NCI-H187 (cell line): ENCODE measurements at places on chromosomes 7 and 10.

DNA sequence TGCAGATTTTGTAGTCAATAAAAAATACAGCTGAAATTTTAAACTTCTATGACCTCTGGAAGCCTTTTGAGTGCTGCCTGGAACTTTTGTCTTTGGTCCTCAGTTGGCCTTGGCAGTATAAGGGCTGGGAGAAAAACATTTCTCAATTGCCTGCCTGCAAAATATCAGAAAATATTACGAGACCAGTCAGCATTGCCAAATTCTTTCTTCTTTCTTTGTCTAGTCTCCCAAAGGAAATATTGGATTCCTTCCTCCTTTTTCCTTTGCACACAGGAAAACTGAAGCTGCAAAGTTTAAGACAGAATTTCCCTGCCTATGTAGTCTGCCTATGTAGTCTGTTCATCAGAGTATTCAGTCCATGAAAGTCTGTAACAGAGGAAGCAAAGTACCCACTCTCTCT lies 95.9 kb downstream of the CHRM2 start:
- no peak for DNase-seq

GRCh38 chr7:22447008-22447407 lies 53.0 kb downstream of the STEAP1B start:
- no peak for DNase-seq

DNA sequence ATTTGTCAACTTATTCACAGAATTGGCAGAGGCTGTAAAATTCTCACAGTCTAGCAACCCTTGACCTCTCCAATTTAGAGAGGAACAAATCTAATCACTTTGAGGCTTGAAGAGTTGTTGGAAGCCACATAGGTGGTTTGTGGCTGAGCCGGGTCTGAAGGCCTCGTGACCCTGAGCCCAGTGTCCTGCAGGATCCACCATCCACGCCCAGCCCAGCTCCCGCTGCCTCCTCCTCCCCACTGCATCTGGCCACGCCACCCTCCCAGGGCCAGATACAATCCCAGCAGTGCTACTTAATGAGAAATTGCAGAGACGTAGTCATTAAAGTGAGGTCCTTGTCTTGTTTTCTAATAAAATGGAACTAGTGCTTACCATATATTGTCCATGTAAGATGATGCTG lies 81.4 kb upstream of the SHH start:
- no peak for DNase-seq

DNA sequence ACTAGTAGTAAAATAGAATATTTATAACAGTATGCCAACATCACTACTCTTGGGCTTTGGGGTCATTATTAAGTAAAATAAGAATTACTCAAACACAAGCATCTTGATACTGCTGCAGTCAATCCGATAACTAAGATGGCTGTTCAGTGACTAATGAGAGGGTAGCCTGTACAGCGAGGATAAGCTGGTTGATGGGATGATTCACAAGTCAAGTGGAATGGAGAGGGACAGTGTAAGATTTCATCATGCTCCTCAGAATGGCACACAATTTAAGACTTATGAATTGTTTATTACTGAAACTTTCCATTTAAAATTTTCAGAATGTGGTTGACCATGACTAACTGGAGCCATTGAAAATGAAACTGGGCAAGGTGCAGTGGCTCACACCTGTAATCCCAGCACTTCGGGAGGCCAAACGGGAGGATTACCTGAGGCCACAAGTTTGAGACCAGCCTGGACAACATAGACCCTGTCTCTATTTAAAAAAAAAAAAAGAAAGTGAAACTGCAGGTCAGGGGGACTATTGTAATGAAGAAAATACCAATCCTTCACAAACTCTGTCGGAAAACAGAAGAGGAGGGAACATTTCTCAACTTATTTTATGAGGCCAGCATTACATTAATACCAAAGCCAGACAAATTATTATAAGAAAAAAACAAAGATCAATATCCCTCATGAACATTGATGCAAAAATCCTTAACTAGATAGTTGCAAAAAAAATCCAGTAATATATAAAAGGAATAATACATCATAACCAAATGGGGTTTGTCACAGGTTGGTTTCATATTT lies 11.2 kb downstream of the AVL9 start:
- DNase-seq = no peak

DNA sequence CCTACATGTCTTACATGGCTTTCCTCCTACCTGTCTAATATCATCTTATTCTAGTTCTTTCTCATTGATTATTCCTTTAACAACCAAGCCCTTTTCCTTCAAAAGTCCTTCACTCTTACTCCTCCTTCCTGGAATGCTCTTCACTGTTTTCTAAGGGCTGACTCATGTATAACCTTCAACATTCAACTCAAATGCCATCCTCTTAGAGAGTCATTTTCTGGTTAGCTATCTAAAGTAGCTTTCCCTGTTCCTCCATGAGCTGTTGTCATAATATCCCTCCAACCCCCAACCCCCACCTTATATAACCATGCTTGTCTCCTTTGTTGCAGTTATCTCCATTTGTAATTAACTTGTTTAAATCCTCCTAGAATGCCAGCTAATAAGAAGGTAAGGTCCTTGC lies 286.8 kb downstream of the ADK start:
- DNase-seq = no peak

DNA sequence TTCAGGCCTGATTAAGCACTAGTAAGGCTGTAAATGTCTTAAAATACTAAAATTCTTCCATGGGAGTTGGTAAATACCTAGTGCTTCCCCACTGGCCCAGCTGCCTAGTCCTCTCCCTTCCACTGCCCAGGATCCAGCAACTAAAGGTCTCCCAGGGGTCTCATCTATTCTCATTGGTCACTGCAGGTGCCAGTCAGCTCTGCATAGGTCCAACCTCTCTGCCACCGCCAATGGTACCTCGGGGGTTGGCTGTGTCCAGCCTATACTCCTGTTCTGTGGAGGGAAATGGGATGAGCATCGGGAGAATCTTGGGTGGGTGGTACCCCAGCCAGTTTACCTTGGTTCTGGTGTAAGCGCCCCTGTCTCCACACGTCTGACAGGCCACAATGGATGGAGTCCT lies 6.1 kb upstream of the CREB5 start:
- no peak for DNase-seq

DNA sequence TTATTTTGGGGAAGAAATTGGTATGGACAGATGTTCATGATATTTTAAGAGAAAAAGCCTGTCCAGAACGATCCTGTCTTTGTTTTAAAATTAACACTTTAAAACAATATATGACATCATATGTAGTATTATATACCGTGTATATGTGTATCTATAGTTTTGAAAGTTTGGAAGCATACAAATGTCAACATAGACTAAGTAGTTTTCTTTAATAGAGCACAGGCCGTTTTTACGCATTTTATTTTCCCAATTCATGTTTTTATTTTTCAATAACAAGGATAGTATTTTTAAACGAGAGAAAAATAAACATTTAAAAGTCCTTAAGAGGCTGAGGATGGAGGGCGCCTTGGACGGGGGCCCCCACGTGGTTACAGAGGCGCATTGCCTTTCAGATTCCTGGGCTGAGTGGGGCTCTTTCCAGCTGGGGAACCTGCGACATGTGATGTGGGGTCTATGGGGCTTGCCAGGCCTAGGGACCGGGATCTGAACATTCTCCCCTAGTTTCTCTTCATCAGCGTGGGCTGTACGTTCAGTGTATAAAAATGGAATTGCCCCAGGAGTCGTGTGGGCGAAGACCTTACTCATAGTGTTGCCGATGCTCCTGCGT lies 127.8 kb upstream of the ZNF746 start:
- DNase-seq = no peak

DNA sequence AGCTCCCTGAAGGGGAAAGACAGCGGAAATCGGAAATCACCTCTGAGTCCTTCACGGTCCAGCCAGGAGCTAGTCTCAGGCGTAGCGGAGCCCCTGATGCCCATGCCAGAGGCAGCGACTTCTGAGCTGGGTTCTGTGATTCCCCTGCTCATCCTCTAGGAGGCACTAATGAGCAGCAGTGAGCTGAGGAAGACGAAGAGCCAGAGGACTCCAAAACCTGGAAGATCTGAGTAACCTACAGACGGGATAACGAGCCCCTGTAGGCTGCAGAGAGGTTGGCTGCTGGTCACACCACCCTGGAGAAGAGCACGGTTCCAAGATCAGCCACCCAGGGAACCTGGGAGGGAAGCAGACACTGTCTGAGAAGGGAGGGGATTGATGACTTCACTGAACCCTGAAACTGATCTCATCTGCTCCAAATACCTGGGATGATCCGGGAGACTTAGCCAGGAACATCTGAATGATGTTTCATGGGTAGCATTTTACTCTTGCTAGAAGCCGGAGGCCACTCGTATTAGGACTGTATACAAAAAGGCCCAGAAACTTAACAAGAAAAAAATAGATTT lies 304.1 kb downstream of the PAXIP1 start:
- no peak for DNase-seq

GRCh38 chr7:3179456-3179855 lies 121.6 kb upstream of the SDK1 start:
- DNase-seq = no peak

DNA sequence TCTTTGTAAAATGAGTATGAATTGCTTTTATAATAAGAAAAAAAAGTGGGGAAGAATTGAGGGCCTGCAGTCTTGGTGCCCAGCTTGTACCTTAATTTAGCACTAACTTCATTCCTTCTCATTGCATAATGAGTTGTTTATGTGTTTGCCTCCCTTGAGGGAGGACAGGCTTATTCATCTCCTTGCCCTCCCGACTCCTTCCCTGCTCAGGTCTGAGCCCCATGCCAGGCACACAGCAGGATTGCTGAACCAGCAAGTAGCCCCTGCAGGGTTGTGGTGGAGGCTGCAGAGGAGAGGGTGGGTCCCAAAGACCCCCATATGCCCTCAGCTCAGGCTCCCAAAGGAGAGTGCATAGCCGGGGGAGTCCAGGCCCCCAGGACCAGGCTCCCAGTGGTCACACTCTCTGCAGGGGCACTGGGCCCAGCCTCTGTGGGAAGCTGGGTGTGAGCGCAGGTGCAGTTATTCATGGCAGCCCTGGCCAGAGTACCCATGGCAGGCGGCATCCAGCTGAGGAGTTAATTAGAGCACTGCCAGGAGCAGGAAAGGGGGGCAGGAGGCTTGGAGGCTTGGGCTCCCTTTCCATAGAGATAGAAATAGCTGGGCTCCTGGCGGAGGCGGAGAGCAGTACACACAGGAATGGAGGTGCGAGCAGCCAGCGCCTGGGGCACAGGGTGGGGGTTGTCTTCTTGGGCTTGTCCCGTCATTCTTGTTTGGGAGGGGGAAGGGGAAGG lies 28.2 kb upstream of the GOLGA7B start:
- no peak for DNase-seq

GRCh38 chr7:27068259-27068658 lies 27.5 kb downstream of the HOXA1 start:
- no peak for DNase-seq

GRCh38 chr10:89738551-89739209 lies 37.3 kb downstream of the KIF20B start:
- DNase-seq = no peak

DNA sequence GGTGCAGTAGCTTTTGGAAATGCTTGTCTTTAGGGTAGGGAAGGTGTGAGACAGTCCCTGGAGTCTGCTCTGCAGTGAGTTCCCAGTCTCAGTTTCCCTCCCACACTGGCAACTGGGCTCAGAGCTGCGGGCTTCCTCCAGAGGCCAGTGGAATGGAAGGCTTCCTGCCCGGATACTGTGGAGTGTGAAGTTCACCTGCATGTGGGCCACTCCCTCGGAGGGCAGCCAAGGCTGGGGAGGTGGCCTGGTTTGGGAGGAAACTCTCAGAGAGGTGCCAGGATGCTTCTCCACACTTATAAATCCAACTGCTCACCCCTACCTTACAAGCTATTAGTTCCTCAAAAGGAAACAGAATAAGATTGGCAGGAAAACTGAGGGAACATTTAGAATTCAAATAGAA lies 18.1 kb upstream of the UBE2H start:
- no peak for DNase-seq

DNA sequence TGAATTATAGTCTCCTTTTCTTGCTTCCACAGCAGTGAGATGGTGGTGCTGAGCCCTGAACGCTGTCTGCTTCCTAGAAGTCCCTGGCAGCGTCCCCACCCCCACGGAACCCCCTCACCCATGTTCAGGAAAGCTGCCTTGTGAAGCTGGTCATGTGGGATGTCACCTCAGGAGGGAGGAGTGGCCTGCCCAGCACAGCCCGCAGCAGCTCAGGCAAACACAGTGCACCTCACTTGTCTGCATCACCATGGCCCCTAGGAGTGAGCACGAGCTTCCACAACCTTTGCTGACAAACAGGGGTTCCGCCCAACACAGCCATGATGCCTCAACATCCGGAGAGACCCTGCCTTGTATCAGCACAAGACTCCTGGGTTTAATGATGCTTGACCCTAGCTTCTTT lies 508.9 kb downstream of the RPS24 start:
- DNase-seq = no peak

- no peak for DNase-seq
Measured at GRCh38 chr10:46224414-46224682, 62.4 kb upstream of the ANTXRL start.

DNA sequence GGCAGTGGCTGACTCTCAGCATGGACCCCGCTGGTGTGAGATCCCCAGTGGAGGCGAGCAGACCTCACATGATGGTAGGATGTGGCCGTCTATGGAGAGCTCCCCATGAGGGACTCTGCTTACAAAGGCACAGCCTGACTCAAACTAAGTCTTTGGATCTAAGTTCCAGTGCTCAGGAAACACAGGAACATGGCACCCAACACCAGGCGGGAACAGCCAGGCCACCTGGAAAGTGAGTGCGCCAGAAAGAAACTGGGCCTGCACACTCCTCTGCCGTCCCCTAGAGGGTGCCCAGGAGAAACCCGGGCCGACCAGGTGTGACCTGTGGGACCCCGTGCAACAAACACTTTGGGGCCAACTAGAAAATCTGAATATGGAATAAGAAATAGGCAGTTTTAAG lies 10.0 kb downstream of the PITRM1 start:
- DNase-seq = no peak

GRCh38 chr7:137611606-137612005 lies 235.2 kb downstream of the DGKI start:
- no peak for DNase-seq

- DNase-seq = no peak
Measured at GRCh38 chr10:124010563-124011131, 82.8 kb downstream of the CHST15 start.

DNA sequence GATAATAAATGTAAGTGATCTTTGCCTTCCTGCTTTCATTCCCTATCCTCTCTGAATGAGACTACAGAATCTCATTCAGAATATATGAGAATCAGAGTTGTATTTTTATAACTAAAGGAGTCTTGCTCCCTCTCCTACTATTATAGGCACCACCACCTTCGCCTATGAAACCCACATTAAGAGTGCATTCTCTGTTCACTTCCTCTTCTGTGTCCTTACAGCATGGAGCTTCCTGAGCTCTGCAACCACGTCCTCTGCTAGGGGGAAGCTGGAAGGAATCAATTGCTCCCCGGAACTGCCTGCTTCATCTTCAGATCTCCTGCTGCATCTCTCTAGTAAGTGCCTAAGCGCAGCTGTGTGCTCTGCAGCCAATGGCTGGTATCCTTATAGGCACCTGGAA lies 820.7 kb downstream of the GRID1 start:
- DNase-seq = no peak

- DNase-seq = no peak
Measured at GRCh38 chr10:66983475-66983818, 57.6 kb downstream of the LRRTM3 start.

GRCh38 chr10:127720142-127720541 lies 16.8 kb upstream of the FOXI2 start:
- DNase-seq = no peak

- peak; percentile 1 for DNase-seq
Measured at GRCh38 chr7:16889305-16889704, 7.5 kb upstream of the AGR3 start.
